ENCODE measurements at places on chromosomes 1 and 21.

DNA sequence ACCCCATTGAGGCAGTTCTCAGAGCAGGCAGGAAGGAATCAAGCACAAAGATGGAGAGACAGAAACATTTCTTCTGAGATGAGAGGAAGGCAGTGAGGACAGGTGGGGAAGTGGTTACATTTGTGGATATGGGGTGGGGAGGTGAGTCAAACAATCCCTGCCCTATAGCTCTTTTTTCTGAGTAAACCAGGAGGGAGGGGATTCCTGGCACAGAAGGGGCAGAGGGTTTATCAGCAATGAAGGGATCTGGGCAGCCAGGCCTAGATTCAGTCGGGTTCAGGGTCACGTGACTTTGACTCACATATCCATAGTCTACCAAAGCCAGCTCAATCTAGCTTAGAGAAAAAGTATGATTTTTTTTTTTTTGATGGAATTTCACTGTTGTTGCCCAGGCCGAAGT lies 15.7 kb upstream of the PHC2 start:
- no peak for DNase-seq

- DNase-seq = no peak
Observed at GRCh38 chr1:55472784-55473183, 257.6 kb upstream of the USP24 start.

GRCh38 chr1:43305926-43306687 lies 5.3 kb downstream of the TIE1 start:
- DNase-seq = no peak

DNA sequence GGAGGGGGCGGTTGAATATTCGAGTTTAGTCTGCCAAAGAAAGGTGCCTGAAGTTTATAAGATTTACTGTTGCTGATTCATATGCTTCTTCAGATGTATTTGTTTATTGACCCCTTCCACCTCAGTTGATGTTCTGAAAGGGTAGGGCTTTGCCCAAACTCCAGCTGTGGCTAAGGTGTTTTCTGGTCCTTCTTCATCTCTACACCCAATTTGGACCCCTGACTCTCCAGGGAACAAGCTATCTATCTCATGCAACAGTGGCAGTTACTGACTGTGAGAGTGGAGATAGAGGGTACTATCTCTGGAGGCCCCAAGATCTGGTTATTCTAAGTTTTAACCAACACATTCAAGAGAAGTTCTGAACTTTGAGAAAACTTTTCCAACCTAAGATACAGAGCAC lies 12.6 kb upstream of the ALG14 start:
- no peak for DNase-seq

DNA sequence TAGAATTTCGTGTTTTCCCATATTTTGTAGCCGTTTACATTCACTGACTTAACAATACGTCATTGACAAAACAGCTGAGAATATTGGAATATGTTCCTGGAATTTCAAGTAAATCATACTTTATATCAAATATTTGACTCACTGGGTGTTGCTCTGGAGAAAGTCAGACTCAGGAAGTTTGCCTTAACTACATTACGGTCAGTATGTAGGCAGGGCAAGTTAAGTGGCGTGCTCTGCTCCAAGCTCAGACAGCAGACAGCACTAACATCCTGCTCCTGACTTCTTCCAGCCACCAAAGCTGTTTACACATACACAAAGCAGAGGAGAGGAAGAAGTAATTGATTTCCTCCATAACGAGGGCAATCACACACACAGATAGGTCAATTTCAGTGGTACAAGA lies 414.6 kb downstream of the LRRIQ3 start:
- no peak for DNase-seq

DNA sequence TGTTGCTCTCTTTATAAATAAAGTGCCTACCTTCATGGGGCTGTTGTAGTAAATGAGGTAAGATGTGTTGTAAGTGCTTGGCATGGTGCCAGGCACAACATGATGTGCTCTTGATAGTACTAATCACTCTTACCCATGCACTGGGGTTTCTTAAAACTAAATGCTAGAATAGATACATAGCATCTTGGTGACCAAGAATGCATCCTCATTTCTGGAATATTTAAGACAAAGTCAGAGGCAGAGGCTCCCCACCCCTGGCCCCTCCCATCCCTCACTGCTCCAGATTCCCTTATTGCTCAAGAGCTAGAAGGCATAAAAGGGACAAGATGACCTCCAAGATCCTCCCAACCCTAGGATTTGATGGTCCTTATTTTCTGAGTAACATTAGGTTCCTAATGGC lies 61.3 kb downstream of the GLUL start:
- no peak for DNase-seq

DNA sequence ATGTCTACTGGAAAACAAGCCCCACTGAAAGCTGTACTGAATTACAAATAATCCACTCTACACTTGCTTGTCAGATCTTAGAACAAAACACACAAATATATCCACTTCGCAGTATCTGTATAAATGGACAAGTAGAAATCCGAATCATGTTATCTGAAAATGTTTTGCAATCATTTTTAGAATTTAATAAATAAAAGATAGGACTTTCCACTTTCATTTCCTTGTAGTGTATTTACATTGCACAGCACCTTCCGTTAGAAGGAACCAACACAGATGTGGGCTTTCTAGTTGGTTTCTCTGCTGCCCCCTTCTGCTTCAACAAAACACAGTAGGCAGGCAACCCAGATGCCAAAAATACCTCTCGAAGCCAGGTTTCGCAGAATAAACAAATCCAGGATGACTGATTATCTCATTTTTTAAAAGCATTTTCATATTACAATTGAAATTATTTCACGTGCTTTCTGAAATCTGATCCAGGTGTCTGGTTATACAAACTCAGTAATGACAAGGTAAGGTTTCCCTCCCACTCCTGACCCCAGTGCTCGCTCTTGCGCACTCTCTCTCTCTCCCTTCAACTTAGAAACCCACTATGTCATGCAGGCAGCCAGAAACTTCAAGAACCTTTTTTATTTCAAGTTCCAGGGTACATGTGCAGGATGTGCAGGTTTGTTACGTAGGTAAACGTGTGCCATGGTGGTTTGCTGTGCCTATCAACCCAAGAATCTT lies 389.9 kb downstream of the SMYD3 start:
- DNase-seq = peak; percentile 20

- no peak for DNase-seq
Observed at GRCh38 chr1:67058761-67059160, 4.8 kb upstream of the SLC35D1 start.

- DNase-seq = no peak
Observed at GRCh38 chr1:183450093-183450492, 22.2 kb upstream of the SMG7 start.

DNA sequence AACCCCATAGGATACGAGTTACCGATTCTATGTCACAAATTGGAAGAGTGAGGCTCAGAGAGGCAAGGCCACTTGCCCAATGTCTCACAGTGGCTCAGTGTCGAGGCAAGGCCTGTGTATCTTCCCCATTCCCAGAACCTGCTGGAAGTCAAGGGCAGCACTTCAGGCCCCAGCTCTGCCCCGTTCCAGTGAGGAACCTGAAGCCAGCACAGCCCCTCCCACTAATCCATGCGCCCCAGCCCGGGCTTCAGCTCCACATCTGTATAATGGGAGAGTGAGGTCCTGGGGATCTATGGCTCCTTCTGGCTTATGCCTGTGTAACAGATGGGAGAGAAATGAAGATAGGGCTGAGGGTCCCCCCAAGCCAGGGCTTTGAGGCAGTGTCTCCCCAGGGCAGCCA lies 56.3 kb downstream of the CASZ1 start:
- no peak for DNase-seq

GRCh38 chr1:22819361-22819760 lies 108.7 kb downstream of the EPHB2 start:
- no peak for DNase-seq

DNA sequence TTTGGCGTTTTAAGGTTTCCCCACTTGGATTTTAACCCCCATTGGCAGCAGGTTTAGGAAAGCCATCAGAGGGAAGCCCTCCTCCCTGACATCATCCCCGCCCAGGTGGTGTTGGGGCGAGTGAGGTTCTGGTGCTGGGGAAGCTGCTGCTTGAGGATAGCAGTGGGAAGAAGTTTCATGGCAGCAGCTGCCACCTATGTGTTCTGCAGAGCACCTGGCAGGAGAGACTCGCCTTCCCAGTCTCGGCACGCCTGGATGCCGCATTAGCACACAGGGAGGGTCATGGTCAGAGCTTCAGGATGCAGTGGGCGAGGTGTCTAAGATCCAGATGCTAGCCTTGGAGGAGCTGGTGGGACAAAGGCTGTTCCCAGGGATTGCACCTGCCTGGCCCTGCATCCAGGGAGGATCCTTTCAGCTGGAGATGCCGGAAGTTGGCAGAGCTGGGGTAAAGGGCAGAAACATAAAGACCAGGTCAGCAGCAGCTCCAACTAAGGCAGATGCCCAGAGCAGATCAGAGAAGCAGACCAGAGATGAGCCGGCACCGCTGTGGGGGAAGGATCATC lies 33.9 kb downstream of the ABCG1 start:
- DNase-seq = no peak

DNA sequence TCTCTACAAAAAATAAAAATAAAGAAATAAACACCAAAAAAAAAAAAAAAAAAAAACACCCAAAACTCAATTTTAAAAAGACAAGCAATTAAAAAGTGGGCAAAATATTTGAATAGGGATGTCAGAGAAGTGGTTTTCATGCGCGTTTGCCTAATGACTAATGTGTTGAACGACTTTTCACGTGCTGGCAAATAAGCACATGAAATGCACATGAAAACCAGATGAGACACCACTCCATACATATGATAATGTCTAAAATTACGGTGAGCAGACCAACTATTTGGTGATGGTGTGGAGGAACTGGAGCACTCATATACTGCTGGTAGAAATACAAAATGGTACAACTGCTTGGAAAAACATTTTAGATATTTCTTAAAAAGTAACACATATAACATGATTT lies 39.4 kb upstream of the UHMK1 start:
- no peak for DNase-seq

DNA sequence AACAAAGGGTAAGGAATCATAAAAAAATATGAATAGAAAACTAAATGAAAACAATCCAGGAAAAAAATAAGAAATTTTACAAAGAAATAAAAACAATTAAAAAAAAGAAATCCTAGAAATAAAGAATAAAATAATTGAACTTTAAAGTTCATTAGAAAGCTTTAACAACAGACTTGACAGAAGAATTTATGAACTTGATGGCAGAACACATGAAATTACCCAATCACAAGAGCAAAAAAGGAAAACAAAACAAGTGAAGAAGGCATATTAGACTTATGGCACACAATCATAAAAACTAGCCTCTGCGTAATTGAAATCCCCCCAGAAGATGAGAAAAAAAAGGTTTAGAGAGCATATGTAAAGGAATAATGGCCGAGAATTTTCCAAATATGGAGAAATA lies 802.5 kb upstream of the B3GALT2 start:
- DNase-seq = no peak

DNA sequence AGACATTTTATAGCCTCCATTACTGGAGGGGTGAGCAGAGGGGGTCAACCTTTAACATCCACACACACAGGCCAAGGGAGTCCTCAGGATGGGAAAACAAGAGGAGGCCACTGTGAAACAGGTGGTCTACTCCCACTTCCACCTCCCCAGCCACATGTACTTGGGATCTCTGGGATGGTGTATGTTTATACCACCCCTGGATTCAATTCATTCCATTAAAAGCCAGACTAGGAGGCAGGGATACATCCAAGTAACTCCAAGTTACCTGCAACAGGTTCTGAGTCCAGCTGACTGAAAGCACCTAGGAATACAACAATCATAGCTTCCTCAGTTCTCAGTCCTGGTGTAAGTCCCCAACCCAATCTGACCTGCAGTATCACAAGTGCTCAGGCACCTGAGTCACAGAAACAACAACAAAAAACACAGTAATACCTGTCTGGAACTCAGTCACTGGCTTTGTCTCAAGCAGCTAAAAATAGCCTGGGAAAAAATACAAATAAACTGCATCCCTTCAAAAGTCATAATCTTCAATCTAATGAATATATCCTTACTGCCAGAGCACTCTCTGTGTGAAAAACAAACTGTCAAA lies 9.8 kb downstream of the ERI3 start:
- no peak for DNase-seq

DNA sequence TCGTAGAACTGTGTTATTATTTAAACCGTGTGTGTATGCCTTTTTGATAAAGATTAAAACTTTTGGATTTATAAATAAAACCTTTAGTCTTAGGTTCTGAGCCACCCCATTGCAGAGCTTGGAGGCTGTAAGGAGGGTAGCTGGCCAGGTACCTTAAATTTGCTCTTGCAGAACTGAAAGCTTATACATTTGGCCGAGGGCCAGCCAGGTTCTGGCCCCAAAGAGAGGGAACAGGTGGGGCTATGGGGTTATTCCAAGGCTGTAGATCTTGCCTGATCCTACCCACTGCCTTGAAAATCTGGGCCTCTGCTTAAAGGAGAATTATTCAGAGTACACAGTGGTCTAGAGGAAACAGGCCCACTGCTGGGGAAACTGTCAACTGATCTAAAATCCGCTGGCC lies 59.6 kb downstream of the CAMK2N1 start:
- no peak for DNase-seq

- DNase-seq = no peak
Observed at GRCh38 chr21:36487641-36488307, 7.9 kb upstream of the CLDN14 start.

DNA sequence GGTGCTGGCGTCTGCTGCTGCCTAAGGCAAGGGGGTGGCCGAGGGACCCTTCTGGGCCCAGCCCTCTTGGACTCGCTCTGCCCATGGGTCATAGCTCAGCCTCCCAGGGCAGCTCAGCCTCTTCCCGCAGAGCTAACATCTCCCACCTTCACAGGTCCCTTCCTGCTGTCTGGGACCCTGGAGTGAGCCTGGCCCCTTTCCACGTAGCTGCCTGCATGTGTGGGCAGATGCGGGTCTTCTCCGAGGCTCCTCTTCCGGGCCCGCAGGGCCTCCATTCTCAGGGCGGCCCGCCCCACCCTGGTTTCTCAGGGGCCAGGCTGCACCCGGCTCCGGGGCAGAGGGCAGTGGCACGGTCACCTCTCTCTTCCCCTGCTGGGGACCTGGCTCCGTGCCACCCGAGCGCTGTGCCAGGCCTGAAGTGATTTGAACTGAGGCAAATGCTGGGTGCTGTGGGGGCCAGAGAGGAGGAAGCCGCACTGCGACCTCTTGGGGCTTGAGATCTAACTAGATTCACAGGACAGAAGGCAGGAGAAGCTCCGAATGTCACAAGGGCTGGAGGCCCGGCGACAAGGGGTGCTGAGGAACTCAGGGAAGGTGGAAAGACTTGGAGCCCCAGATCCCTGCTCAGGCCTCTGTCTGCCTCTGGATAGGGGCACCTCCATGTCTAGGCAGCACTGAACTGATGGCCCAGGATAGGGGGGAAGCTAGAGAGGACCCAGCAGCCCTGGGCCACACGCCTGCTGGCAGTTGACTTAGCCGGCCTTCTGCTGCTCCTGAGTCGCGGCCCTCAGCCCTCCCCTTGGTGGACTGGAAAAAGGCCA lies 40.7 kb downstream of the COQ8A start:
- no peak for DNase-seq
